Caco-2 (cell line): ENCODE measurements at places on chromosomes 4 and X. TPM values are rescaled to one million over a fixed set of nuclear protein-coding genes. Genes with fewer than 3 reads are reported as not detected.
A peak's percentile ranks its signal among the peaks of the same experiment; 100 is the strongest.

Gene HTN1
- total RNA-seq, result not detected in 2 replicates

GRCh38 chr4:38128478-38129459 lies 168.6 kb downstream of the PTTG2 start:
- no peak for DNase-seq

- DNase-seq, result no peak
Observed at GRCh38 chr4:5804656-5805055, 88.2 kb downstream of the CRMP1 start.

Gene TMSB15C
- total RNA-seq, result 3.2 and 3.6 TPM in 2 replicates

- no peak for DNase-seq
Observed at GRCh38 chr4:101022151-101023024, 324.9 kb downstream of the PPP3CA start.

Gene TMA16
- total RNA-seq, result 23.7 and 31.1 TPM in 2 replicates

GRCh38 chrX:21374994-21375707 lies 933 bp downstream of the CNKSR2 start:
- DNase-seq, result no peak

- no peak for DNase-seq
Observed at GRCh38 chrX:37350034-37350365, 836 bp downstream of the PRRG1 start.

DNA sequence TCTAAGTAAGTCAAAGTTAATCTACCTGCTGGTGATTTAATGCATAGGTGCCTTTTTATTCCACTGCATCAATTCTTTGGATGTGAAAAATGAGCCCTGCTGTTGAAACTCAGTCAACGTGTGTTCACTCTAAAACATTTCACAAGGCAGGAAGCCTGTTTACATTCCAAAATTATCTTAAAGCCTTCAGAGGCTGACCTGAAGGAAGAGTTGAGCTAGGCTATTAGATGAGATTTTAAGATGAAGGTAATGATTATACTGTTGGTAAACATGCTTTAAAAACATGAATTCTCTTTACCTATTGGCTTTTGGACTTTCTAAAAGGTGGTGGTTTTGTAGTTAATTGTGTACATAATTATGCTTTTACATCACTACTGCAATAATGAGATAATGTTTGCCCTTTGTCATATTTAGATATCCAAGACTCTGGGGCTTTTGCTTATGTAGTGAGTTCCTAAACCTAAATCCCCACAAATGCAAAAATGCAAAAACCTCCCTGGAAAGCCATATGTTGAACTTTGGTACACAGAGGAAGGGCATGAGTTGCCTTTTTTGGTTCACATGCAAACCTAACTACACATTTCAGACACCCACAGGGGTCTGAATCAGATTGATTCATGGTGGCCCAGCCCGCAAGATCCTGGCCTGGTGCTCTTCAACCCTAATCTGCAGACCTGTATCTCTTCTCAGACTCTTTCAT lies 92.3 kb downstream of the KLHL8 start:
- DNase-seq, result no peak

GRCh38 chr4:162282684-162283083 lies 118.9 kb upstream of the FSTL5 start:
- DNase-seq, result no peak

GRCh38 chr4:120948382-120948781 lies 25.9 kb upstream of the PRDM5 start:
- DNase-seq, result peak; percentile 55

DNA sequence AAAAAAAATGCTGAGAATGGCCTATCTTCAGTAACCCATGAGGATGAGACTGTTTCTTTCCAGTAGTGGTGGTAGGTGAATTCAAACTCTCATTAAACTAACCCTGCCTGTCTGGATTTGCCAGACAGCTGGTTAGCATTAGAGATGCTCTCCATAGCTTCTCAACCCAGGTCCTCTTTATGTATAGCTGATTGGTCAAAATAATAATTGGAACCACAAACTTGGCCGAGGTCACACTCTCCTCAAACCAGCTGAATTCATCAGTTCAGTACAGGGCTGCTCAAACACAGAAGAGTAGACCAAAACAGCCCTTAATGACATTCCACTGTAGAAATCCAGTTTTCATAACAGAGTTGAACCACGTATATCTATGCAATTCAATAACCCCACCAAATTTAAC lies 85.3 kb downstream of the HCCS start:
- no peak for DNase-seq

DNA sequence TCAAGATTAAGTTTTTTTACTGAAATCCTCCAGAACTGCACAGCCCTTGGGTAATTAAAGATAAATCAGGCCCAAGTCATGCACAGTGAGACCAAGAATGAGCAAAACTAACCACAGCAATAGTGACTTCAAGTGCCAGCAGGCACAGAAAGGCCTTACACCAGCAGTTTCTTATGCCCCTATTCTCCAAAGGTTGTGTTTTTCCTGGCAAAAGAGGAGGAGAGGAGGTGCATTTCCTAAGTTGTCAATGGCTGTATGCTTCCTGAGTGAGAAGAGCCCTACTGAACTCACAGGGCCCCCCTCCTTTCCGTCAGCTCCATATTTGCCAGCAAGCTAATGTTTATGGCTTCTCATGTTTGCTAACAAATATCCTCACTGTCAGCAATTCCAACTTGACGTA lies 418.7 kb upstream of the INTU start:
- DNase-seq, result no peak

DNA sequence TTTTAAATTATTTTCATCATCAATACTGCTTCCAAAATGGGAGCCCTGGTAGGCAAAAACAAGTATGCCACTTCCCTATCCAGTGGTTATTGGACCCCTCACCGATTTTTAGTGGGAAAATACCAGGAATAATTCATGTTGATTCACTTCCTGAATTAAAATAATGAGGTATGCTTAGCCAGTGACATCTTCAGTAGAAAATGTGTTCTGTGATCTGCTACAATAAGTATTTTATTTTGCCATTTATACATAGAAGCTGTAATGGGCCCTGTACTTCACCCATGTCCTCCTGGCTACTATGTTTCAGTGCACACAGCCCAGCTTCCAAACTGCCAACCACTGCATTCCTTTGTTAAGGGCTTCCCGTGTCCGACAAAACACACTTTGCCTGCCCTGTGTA lies 41.0 kb upstream of the KLHL34 start:
- DNase-seq, result no peak

Gene ZNF81
- total RNA-seq, result 7.7 and 9.5 TPM in 2 replicates

Gene HSFX1
- 0.23 and 0.37 TPM in 2 replicates for total RNA-seq

DNA sequence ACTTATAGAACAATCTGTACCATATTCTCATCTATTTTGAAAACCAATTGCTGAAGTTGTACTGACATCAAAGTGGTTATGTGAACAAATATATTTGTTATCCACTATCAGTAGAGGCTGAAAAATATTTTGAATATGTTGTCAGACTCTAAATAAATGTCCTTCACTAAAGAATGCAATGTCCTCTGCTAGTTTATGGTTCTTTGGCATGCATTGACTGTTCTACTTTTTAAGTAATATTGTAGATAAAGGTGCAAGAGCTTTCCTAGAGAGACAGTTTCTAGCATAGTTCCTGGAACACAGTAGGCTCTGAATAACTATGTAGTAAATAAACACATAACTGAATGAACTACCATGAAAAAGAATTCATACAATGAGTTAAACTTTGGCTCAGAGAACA lies 18.2 kb upstream of the COX7B2 start:
- DNase-seq, result peak; percentile 7

Gene PRDM5
- 13.0 and 14.3 TPM in 2 replicates for total RNA-seq

- DNase-seq, result no peak
Observed at GRCh38 chr4:22695917-22696316, 3.2 kb downstream of the GBA3 start.

DNA sequence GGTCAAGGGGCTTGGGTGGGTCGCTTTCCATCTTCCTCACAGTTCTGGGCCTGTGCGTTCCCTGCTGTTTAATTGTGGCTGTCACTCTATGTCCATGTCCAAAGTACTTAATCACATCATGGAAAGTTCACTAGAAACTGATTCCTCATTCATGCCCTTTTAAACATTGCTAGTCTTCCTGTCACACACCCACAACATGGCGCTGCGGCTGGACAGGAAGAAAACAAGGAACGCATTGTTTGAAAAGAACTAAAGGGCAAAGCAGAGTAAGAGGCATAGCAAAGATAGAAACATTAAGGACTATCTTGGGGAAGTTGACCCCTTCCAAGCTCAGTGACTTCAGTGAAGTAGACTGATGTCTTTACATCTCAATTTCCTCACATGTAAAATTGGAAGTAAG lies 18.4 kb downstream of the PNPLA4 start:
- no peak for DNase-seq

Gene WAS
- 0.39 and 0.43 TPM in 2 replicates for total RNA-seq

Gene MGST2
- 81.7 and 88.4 TPM in 2 replicates for total RNA-seq

- no peak for DNase-seq
Observed at GRCh38 chr4:133581996-133582619, 433.0 kb downstream of the PCDH10 start.

Gene MEPE
- total RNA-seq, result not detected in 2 replicates

GRCh38 chr4:25367004-25367621 lies 9.9 kb upstream of the ANAPC4 start:
- peak; percentile 24 for DNase-seq

Gene CENPVL3
- total RNA-seq, result not detected in 2 replicates

Gene MGARP
- 0.23 and 0.26 TPM in 2 replicates for total RNA-seq

Gene SOWAHD
- total RNA-seq, result 2.0 and 2.2 TPM in 2 replicates

Gene GPAT3
- 4.6 and 5.0 TPM in 2 replicates for total RNA-seq

GRCh38 chrX:107601326-107601725 lies 27.0 kb upstream of the PRPS1 start:
- no peak for DNase-seq

- DNase-seq, result no peak
Observed at GRCh38 chrX:46255046-46255445, 290.2 kb downstream of the ZNF674 start.

Gene PDHA2
- not detected in 2 replicates for total RNA-seq

DNA sequence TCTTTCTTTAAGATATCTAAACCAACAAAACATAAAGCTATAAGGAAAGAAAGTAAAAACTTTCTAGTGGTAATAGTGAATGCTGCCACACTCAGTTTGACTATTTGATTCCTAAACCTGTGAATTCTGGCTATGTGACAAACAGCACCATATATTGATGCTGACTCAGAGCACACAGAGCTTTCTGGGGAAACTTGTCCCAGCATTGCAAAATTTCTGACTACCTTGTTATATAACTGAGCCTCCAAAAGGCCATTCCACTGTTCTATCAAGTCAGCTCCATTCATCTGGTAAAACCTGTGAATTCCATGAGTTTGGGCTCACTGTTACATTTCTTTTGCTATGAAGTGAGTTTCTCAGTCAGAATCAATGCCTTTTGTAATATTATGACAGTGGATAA lies 1229.7 kb downstream of the PCDH18 start:
- no peak for DNase-seq

- DNase-seq, result no peak
Observed at GRCh38 chr4:53704329-53704728, 113.0 kb upstream of the LNX1 start.

Gene NRK
- 0.16 and 0.32 TPM in 2 replicates for total RNA-seq

DNA sequence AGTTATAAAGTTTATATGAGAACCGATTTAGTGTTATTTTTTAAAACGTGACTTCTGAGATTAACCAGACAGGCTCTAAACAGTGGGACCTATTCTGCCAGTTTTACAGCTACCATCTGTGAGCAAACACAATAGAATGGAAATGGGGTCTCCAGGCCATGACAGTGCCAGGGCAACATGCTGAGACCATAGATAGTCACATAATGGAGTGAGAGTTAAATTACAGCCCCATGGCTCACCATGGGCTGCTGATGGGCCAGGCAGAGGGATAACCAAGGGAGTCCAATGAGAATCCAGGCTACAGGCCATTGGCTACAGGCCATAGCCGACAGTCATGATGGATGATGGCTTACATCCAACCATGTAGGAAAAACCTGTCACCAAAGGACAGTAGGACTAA lies 183.5 kb upstream of the NDP start:
- no peak for DNase-seq

DNA sequence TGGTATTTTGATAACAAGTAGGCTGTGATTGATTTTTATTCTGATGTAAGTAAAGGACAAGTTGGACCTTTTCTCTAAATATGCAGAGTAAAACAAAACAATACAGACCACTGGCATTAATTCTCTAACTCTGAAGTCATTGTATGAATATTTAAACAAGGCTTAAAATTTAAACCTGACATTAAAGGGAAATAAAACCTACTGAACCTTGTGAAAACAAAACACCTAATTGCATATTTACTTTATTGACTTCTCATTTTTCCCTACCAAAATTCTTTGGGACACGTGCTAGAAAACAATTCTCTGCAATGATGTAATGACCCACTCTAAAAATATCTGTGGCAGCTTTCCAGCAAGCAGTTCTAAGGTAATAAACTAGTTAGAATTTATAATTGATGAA lies 369.7 kb upstream of the TRAM1L1 start:
- no peak for DNase-seq

Gene LNX1
- total RNA-seq, result 9.3 and 12.4 TPM in 2 replicates

DNA sequence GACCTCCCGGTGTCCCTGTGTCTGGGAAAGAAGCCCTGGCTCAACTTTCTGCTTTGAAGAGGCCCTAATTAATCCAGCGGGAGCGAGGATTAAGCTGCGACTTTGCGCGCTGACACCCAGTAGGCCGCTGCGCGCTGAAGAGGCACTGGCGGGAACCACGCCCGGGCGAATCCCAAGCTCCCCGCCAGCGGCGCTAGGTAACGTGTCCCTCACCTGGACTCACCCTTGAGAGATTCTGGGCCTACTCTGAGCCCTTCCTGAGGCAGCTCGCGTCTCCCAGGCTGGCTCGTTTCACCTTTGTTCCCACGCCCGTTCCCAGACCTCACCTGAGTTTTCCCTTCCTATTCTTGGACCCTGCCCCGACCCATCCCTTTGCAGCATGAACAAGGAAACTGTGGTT lies 616 bp upstream of the KLHL34 start:
- no peak for DNase-seq

GRCh38 chr4:115233600-115233999 lies 120.2 kb upstream of the NDST4 start:
- DNase-seq, result no peak

DNA sequence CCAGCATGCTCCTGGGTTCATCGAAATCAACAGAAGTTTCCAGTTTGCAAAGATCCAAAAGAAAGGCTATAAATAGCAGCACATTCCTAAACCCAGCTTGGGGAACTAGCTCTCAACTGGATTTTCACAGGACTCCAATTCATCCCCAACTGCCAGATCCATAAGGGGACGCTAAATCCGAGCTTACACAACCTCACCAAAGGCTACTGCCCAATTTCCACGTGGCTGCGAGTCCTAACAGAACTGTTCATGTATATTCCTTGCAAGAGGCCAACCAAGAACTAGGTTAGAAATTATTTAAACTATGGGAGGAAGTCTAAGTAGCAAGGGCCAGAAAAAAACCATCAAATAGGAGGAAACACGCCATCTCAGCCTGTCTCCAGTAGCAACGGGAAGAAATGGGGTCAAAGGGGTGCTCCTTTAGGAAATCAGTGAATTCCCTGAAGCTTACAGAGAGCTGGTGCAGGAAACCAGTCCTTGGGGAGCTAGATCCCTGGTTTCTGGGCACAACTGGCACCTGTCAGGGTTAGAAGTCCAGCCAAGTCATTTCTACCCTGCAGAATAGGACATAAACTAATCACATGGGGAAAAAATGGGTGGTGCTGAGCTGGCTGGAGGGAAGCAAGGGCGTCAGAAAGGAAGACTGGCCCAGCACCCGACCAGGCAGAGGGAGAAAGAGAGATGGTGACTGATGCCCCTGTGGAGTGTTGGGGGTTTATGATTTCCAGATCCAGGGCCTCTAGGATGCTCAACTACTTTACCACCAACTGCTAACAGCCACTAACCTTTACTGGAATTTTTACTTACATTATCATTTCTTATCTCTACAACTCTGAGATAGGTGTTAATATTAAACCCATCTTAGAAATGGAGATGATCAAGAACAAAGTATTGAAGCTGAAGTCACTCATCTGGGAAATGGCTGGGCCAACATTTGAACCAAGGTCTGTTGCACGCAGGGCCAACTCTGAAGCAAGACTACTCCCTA lies 20.5 kb downstream of the RELL1 start:
- no peak for DNase-seq
